Mesenchymal stem cell (in vitro differentiated cells and primary cell): ENCODE measurements at places on chromosomes 16 and 17.
A peak's percentile ranks its signal among the peaks of the same experiment; 100 is the strongest.

GRCh38 chr16:66007717-66008116 is 358.8 kb upstream of the CDH5 start:
- peak; percentile 37 for DNase-seq

DNA sequence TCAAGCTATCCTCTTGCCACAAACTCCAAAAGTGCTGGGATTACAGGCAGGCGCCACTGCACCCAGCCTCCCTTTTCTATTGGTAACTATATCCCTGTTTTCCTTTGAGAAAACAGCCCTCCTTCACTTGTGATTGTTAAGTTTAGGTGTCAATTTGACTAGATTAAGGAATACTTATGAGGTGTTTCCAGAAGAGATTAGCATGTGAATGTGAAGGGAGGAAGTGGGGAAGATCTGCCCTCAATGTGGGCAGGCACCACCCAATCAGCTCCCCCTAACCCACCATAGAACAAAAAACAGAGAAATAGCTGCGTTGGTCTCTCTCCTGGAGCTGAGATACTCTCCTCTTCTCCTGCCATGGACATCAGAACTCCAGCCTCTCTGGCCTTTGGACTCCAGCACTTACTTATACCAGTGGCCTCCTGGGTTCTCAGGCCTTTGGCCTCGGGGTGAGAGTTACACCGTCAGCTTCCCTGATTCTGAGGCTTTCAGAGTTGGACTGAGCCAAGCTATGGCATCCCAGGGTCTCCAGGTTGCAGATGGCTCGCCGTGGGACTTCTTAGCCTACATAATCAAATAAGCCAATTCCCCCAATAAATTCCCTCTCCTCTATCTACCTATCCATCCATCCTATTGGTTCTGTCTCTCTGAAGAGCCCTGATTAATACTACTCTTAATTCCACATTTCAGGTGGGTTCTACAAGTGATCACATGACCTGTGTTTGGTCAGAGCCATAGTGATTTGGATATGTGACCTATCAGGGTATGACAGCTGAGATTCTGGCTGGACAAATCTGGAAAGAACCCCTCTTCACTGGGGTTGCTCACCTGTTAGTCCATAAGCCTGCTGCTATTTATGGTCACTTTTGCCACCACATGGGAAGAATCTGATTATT is 12.0 kb upstream of the STAT3 start:
- DNase-seq = no peak

DNA sequence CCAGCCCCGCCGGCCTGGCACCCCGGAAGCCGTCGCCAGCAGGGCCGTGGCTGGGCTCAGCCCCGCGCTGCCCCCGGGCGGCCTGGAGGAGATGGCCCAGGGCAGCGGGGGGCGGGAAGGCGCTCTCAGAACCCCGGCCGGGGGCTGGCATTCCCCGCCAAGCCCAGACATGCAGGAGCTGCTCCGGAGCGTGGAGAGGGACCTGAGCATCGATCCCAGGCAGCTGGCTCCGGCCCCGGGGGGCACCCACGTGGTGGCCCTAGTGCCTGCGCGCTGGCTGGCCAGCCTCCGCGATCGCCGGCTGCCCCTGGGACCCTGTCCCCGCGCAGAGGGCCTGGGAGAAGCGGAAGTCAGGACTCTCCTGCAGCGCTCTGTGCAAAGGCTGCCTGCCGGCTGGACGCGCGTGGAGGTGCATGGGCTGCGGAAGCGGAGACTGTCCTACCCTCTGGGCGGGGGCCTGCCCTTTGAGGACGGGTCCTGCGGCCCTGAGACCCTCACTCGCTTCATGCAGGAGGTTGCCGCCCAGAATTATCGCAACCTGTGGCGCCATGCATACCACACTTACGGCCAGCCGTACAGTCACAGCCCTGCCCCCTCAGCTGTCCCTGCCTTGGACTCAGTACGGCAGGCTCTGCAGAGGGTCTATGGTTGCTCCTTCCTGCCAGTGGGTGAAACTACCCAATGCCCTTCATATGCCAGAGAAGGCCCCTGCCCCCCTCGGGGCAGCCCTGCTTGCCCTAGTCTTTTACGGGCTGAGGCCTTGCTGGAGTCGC is 551 bp downstream of the WDR81 start:
- DNase-seq = no peak

GRCh38 chr16:67499106-67499505 is 15.8 kb upstream of the AGRP start:
- no peak for DNase-seq

- DNase-seq = no peak
These were observed 69.6 kb downstream of the N4BP1 start for GRCh38 chr16:48540222-48540900.

DNA sequence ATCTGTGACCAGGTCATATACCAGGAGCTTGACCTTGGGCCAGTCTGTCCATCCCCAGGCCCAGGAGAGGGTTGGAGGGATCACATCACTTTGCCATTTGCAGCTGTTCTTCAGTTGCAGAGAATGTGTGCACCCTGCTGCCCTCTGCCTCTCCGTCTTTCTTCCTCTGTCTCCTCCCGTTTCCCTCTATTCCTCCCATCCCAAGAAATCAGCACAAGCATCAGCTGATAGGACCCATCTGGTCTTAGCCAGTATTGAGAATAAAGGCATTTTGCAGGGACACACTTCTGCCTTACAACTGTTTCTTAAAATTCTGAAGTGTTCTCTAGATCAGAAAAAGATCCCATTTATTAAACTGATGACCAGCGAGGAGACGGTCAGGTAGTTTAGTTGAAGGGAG is 368.7 kb downstream of the CPPED1 start:
- DNase-seq = no peak

- DNase-seq = no peak
These were observed 55.1 kb downstream of the WNT3 start for GRCh38 chr17:46763416-46763815.

DNA sequence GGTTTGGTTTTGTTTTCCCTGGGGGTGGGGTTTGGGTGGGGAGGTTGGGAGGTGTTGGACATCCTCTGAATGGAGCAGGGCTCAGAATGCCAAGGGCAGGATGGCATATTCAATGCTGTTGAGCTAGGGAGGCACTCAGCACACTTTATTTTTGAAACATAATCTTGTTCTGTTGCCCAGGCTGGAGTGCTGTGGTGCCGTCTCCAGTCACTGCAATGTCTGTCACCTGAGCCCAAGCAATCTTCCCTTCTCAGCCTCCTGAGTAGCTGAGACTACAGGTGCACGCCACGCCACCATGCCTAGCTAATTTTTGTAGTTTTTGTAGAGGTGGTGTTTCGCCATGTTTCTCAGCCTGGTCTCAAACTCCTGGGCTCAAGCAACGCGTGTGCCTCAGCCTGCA is 186.1 kb downstream of the RPTOR start:
- DNase-seq = no peak

DNA sequence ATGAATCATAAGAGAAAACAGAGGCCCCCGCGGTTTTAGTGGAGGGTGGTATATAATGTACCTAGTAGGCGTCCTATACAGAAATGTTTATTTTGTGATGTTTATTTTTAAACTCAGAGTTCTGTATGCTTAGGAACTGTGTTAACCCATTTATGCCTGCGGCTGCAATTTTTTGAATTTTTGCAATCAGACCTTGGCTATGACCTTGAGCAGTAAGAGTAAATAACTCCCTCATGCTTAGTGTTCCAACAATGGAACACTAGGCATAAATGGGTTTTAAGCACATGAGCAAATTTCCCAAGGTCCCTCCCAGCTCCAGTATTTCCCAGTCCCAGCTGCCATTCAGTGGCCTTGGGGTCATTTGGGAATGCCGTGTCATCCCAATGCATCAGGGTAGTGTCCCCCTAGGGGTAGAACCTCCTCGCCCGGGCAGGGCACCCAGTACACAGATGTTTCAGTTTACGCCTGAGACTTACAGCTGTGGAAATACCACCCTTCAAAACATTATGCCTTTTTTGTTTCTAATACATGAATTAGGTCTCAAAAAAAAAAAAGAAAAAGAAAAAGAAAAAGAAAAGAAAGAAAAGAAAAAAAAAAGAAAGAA is 605.8 kb upstream of the CDH11 start:
- DNase-seq = no peak

GRCh38 chr17:3827124-3827773 is 18.8 kb downstream of the NCBP3 start:
- DNase-seq = peak; percentile 66

GRCh38 chr17:40730970-40731369 is 24.2 kb downstream of the KRT25 start:
- DNase-seq = no peak

DNA sequence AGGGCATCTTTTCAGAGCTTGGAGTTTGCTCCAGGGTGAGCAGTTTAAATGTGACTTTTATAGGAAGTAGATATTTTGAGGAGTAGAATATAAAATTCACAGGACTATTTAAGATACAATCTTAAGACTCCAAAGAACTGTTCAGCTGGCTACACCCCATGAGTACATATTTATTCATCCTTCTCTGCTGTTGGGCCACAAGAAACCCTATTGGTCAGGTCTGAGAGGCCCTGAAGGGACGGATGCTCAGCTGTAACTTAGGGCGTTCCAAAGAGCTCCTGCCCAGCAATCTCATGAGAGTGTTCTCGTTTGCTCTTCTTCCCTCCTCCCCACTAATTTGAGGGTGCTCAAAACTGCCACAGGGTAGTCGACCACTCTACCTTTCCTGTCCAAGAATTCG is 7.3 kb downstream of the ST6GALNAC2 start:
- no peak for DNase-seq

DNA sequence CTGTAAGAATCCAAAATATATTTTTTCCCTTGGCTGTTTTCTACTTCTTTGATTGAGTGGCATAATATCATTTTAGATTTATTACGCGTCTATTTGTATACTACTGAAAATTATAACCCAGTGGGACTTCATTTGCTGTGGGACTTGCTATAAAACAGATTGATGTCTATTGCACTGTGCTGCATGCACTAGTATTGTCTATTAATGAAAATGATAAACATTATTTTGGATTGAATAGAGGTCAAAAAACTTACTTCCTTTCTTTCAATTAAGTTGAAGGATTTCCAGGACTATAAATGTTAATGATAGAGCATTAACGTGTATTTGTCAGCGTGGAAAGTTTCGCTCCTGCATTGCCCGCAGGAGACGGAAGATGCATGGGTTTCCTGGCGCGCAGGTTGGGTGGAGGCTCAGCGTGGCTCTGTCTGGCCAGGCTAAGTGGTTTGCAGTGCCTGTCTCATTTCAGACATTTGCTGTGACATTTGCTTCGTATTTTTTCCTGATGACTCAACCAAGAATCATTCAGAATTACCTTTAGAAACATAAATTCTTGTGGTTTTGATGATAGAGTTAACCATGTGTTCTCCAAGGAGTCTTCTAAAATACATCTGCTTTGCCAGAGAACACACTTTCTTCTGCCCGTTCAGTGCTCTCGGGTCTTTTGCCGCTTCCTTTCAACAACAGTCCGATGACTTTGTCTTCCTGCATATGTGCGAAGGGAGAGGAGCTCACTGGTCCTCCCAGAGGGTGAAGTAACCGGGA is 216.7 kb downstream of the RPTOR start:
- DNase-seq = peak; percentile 92

DNA sequence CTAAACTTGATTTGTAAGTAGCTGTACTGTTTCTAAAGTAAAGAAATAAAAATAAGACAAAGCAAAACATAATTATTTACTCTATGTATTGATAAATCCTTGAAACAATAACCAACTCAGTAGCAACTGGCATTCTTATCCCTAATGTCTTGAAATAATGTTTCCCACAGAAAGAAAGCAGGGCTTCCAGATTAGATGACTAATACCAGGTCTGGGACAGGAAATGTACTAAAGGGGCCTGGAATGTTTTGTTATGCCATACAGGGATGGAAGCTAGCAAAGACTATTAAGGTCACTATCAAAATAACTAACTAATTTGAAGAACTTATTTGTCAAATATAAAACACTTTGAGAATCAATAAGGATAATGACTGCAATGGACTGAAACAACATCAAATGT is 82.1 kb downstream of the CFDP1 start:
- DNase-seq = peak; percentile 84

- peak; percentile 35 for DNase-seq
These were observed 55.9 kb downstream of the C17orf67 start for GRCh38 chr17:56777859-56778258.

- DNase-seq = peak; percentile 19
These were observed 24.2 kb downstream of the FAM20A start for GRCh38 chr17:68576811-68577496.

GRCh38 chr16:13883881-13884280 is 36.1 kb upstream of the ERCC4 start:
- no peak for DNase-seq

- no peak for DNase-seq
These were observed 18.4 kb downstream of the TBX4 start for GRCh38 chr17:61470530-61471136.

GRCh38 chr17:70613681-70614080 is 444.3 kb downstream of the KCNJ2 start:
- peak; percentile 29 for DNase-seq
